Daoy (cell line): ENCODE measurements at places on chromosomes 13 and 19.

GRCh38 chr13:99275093-99275469 is 16.9 kb upstream of the GPR18 start:
- DNase-seq = peak; percentile 25

DNA sequence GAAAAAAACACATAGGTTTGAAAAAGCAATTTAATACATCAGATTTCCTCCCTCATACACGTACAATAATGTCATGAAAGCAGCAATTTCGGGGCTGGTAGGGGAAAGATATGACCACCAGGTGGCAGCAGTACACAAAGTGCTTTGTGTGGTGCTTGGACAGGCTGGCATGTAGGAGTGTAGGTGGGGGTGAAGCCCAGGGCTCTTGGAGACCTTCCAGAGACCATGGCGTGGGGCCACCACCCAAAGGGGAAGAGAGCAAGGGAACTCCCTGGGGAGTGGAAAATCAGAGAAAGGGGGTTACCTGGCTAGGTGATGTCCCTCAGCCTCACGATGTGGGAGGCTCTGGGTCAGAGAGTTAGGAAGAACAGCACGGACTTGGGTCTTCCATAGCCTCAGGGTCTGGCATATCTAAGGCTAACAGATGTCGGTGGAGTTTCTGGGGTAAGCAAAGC is 11.8 kb upstream of the CCNA1 start:
- peak; percentile 69 for DNase-seq

DNA sequence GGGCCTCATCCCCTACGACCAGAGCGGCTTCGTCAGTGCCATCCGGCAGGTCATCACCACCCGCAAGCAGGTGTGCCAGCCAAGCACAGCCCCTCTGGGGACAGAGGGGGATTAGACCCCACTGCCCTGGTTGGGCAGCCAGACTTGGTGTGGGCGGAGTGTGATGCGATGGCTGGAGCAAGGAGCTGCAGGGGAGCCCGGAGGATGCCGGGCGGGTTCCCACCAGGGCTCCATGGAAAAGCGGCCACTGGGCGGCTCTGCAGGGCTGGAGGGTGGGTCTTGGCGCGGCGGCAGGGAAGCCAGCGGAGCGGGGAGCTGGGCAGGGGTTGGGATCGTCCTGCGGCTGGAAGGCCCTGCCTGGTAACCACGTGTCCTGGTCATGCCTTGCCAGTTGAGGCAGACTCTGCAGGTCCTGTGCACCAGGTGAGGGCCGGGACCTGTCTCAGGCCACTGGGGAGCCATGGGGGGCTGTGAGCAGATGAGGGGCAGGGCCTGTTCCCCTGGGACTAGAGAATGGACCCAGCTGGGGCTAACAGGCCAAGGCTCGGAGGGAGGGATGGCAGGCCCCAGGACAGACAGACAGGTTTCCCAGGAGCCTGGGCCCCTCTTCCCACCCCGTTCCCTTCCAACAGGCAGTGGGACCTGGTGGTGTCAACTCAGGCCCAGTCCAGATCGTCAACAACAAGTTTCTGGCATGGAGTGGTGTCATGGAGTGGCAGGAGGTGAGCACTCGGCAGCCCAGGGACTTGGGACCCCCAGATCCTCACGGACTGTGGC is 6.3 kb downstream of the PTOV1 start:
- DNase-seq = no peak

DNA sequence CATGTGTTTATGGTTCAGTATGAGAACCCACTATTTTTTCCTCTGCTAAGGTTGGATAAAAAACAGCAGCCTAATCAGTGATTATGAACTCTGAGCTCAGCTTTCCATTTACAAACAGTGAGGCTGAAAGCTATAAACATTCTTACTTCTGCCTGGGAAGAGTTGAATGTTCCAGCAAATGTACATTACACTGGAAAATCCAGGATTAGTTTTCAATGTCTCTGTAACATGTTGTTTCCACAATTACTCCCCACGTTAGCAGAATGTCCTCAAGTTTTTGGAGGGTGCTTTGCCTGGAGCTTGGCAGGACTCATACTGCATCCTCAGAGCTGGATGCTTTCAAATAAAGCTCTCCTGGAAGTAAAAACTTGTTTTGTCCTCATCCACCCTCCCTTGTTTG is 150.4 kb downstream of the POSTN start:
- DNase-seq = no peak

DNA sequence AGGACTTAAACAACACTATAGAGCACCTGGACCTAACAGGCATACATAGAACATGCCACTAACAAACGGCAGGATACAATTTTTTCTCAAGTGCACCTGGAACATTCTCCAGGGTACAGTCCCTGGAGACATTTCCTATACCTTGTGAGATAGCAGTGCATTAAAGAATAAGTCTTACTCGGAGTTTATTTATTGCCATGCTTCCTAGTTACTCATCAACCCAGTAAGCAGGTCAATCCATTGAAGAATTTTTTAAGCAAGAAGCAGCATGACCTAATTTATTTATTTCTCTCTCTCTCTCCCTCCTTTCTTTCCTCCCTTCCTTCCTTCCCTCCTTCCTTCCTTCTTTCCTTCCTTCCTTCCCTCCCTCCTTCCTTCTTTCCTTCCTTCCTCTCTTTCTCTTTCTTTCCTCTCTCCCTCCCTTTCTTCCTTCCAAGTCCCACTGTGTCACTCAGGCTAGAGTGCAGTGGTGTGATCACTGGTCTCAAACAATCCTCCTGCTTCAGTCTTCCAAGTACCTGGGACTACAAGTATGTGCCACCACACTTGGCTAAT is 6.6 kb upstream of the TFDP1 start:
- no peak for DNase-seq

- no peak for DNase-seq
These were observed 19.4 kb downstream of the POLRMT start for GRCh38 chr19:613732-614567.

DNA sequence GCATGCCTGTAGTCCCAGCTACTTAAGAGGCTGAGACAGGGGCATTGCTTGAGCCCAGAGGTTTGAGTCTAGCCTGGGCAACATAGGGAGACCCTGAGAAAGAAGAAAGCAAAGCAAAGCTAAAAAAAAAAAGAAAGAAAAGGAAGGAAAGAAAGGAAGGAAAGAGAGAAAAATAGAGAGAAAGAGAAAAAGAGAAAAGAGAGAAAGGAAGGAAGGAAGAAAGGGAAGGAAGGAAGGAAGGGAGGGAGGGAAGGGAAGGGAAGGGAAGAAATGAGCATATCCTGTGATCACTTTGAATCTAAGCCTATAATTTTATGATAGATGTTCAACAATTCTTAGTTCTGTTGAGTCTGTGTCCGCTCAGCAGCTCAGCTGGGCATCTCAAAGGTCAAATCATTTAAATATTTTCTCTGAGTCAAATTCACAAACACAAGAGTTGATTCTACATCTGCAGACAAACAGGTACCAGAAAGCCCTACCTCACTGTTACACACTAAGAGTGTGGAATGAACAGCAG is 70.4 kb downstream of the SUCLA2 start:
- DNase-seq = no peak

DNA sequence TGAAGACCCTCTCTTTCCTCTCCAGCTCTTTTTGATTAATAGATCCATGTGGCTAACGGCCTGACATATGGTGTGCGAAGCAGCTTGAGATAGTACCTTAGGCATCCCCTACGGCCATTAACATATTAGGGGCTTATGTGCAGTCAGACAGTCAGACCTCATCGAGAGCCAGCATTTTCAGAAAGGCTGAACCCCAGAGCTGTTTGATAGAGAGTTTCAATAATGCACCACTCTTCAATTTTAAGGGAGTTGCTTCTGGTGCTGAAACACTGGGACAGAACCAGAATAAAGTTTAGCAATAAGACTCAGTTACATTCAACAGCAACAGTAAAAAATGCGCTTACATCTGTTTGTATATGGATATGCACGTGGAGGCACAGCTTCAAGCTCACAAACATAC is 10.8 kb downstream of the POU4F1 start:
- no peak for DNase-seq

DNA sequence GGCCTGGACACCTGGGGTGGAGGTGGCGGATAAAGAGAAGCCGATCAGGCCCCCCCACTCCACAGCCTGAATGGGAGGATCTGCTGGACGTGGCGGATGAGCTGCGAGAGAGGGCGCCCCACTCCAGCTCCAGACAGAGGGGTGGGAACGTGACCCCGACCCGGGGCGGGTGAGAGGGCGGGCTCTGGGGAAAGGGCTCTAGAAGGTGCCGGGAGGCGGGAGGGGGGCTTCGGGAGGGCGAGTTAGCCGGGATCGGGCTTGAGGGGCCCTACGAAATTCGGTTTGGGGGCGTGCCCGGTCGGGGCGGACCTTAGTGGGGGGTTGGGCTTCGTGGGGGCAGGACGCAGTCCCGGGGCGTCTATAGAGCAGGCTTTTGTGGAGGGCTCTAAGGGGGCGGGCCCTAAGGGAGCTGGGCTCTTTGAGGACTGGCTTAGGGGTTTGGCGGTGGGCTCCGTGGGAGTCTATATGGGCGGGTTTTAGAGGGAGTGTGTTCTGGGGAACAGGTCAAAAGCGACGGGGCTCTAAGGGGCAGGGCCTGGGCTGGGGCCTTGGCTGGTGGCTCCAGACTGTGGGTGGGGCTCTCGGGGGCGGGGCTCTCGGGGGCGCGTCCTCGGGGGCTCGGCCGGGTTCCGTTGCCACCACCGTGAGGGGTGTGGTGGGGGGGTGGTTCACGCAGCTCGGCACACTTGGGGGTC is 4.1 kb upstream of the NANOS3 start:
- DNase-seq = peak; percentile 49

- DNase-seq = no peak
These were observed 635.6 kb upstream of the SLITRK5 start for GRCh38 chr13:87035526-87035925.

GRCh38 chr19:43620061-43621001 is 902 bp upstream of the ZNF428 start:
- DNase-seq = no peak

DNA sequence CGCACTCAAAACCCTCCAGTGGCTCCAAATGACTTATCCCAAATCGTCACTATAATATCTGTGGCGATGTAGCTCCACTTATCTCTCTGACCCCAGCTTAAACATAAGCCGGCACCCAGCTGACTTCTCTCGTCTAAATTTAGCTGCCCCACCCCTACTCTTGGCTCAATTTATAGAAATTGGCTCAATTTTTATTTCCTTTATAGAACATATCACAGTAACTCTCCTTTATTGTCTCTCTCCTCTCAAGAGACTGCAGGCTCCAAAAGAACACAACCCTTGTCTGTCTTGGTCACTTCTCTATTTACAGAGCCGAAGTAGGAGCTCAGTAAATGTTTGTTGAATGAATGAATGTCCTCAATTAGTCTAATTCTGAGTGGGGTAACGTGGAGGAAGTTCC is 805 bp downstream of the ZNF784 start:
- no peak for DNase-seq

GRCh38 chr19:29418201-29418600 is 107.6 kb upstream of the VSTM2B start:
- no peak for DNase-seq

DNA sequence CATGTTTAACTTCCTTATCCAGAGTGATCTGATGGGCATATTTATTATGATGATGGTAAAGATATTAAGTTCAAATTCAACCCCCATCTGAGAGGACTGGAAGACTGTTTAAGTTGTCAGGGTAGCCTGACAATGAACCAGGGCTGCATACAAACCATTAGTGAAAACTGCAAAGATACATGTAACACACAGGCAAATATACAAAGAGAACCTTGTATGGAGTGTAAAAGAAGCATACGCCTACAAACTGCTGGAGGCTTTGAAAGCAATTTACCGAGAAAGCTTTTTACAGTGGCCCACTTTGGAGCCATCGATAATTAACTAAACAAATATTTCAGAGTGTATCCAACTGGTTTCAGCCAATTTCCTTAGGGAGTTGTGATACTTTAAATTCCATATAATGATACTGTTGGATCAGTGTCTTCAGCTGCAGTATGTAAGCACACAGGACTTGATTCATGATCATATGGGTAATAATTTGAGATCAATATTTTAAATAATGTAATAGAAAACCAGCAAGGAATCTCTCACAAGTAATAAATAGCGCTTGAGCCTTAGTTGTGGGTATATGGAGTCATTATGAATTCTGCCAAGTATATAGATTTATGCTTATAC is 231.5 kb upstream of the SPRY2 start:
- DNase-seq = no peak

DNA sequence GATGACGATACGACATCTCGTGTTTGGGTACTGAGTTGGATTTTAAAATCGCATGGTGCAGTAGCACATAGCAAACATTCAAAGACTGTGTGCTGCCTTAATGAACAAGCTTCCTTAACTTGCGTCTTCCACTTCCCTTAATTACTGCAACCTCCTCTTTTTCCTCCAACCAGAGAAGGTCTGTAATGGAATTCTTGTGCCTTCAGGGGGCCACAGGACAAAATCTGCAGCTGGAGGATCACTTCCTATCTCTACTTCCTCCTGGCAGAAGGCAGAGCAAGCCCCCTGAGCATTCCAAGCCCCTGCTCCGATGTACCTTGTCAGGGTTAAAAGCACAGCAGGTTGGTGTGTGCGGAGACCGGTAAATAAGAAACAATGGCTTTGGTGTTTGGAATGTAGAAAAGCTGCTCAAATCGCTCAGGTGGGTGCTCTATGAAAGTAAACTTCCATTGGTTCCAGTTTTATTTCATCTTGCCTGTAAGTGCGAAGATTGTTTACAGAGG is 151.3 kb upstream of the UQCRFS1 start:
- no peak for DNase-seq

DNA sequence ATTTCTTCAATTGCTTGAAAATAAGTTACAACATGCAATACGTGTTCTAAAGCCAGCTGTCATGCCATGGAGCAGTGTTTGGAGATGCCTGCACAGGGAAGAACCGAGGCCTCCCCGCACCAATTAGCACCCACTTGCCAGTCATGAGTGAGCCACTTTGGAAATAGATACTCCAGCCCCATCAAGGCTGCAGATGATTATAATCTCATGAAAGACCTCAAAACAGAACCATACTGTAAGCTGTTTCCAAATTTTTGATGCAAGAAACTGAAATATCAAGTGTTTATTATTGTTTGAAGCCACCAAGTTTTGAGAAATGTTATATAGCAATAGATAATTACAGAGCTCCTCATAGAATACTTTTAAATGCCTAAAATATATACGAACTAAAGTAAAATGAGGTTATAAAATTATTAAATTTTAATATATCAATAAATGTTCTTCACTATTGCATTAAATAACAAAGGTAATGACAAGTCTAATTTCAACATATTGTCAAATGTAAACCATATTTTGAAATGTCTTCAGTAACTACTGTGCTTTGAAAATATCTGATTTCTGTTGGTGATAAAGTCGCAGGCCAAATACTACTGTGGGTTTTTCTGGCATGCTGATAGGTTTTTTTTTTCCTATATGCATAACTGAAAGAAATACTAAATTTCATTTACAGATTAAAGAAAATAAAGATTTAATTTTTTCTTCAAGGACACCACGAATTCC is 43.0 kb downstream of the DIAPH3 start:
- no peak for DNase-seq

- DNase-seq = no peak
These were observed 150.6 kb upstream of the RNF113B start for GRCh38 chr13:98327371-98328270.

GRCh38 chr13:51577690-51578089 is 6.6 kb upstream of the WDFY2 start:
- no peak for DNase-seq
